ENCODE measurements at places on chromosomes 4 and X.

DNA sequence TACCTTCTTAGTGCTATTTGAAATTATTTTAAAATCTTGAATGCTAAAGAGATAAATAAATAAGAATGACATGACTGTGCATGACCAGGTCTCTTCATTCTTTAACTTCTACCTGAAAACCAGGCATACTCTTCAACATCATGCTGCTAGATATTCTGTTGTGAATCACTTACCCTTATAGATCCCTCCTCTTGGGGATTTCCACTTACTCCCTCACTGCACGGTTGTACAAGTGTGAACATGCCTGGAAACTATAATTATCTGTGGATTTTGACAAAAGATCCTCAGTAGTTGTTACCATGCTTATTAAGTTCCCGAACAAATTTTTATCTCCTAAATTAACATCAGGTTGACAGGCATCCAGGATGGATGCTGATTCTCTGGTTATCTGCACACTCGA, 54.3 kb downstream of the ADGRL3 start:
- no peak for DNase-seq

DNA sequence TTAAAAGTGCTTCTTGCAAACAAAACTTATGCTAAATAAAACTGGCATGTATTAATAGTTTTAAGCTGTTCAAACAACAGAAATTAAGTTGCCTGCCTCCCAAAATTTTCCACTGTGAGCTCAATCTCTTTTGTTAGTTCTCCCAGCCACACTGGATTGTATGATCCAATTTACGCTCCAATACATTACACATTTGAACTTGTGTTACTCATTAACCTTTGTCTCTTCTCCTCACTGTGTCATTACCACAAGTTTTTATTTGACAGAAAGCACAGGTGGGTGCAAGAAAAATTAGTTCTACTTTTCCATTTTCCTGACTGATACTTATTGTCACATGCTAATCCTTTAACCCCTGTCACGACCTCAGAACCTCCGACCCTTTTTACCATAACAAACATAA, 55.5 kb downstream of the SHISA3 start:
- DNase-seq = no peak

GRCh38 chr4:2691952-2692435, 64.1 kb downstream of the TNIP2 start:
- DNase-seq = no peak

- no peak for DNase-seq
Measured at GRCh38 chrX:4905576-4905975, 1192.1 kb upstream of the PRKX start.

GRCh38 chrX:80223982-80224579, 196.2 kb upstream of the TENT5D start:
- DNase-seq = no peak

DNA sequence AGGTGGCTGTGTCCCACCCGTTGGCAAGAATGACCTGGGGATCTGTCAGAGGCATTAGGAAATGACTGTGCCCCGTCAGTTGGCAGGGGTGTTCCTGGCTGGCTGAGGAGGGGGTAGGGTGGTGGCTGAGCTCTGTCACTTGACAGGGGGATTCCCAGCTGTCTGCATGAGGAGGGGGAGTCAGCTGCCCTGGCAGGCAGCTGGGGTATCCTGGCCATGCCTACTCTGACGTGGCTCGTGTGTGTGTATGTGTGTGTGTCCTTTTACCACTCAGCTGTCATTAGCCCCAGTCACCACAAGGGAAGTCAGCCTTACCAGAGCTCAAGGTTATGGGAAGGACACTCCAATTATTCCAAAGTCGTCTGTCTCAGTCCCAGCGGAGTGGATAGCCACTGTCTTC, 93.2 kb downstream of the EFNB1 start:
- DNase-seq = no peak

DNA sequence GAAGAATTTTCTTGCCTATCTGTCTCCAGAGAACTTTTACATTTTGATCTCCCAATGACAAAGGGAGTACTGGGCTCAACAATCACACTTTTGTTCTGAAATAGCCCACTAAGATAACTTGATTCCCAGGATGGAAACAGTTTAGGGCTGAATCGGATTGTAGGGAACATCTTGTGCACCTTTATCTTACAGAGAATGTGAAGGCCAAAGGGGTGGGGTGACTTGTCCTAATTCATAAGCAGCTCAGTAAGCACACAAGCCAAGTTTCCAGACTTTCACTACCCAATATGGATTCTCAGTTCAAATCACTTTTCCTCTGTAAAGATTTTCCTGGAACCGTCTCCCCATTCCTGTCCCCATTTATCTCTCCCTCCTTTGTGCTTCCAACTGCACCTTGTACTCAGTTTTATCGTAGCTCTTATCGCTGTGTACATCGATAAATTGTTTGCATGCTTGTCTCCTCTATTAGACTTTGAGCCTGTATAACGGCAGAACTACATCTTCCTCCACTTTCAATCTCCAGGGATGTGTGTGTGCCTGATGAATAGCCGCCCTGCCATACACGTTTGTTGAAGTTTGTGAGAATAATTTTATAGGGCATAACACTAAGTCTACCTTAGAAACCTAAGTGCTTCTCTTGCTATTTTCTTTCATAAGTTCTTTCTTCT, 77.4 kb downstream of the MBNL3 start:
- no peak for DNase-seq

GRCh38 chr4:106497271-106497670, 128.7 kb upstream of the GIMD1 start:
- DNase-seq = no peak

- no peak for DNase-seq
Measured at GRCh38 chr4:182881914-182882313, 35.3 kb downstream of the DCTD start.

GRCh38 chr4:19224820-19225219, 1026.9 kb upstream of the SLIT2 start:
- DNase-seq = no peak

DNA sequence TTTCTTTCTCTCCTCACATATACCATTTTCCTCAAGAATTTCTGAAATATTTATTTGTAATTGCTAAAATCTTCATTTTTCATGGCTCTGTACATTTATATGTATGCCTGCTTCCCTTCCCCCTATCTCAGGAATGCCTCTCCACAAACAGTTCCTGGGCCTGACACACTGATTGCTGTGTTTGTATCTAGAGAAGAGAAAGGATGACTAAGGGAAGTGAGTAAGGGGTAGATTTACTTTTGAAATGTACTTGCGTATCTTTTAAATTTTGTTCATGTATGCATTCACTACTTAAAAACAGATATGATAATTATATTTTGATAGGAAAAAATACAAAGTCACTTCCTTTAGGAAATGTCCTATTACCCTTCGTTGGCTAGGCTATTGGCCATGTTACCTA, 790.8 kb downstream of the PCDH18 start:
- DNase-seq = no peak

DNA sequence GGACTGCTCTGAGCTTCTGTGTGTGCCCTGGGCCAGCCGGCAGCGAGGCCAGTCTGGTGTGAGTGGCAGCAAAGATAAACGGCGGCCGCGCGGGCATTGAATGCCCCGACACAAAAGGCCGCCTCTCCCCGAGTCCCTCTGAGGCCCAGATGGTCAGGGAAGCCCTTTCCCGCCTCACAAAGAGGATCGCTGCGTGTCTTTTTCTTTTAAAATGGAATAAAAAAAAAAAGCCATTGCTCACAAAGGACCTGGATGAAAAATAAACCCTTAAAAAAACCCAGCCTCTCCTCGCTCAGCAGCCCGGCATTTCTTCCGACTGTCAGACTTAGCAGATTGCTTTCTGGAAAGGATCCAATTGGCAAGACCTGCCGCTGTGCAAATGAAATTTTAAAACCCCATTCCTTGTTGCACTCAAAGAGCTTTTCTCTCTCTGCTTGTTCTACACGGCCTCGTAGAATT, 578.7 kb downstream of the BCOR start:
- no peak for DNase-seq

- DNase-seq = no peak
Measured at GRCh38 chr4:20109391-20109790, 142.3 kb upstream of the SLIT2 start.

- DNase-seq = no peak
Measured at GRCh38 chr4:37232315-37232714, 12.2 kb upstream of the NWD2 start.
